ENCODE measurements at places on chromosomes 5 and 9. TPM values are rescaled to one million over a fixed set of nuclear protein-coding genes. Genes with fewer than 3 reads are reported as not detected.

Gene SLC45A2
- total RNA-seq: 0.54 TPM

Gene DDX4
- not detected for total RNA-seq

Gene CTNNA1
- total RNA-seq: 425 TPM

Gene PCDHA5
- 0.26 TPM for total RNA-seq

Gene GRXCR2
- total RNA-seq: not detected

Measured in aorta (tissue), 5 donors.